ENCODE measurements at places on chromosomes 4 and X. TPM values are rescaled to one million over a fixed set of nuclear protein-coding genes. Genes with fewer than 3 reads are reported as not detected.

GRCh38 chr4:108940149-108940548 lies 177.3 kb upstream of the ETNPPL start:
- DNase-seq: no peak

- DNase-seq: no peak
Observed at GRCh38 chrX:111648802-111649201, 32.2 kb upstream of the ALG13 start.

- no peak for DNase-seq
Observed at GRCh38 chr4:48184882-48185281, 50.8 kb upstream of the TXK start.

DNA sequence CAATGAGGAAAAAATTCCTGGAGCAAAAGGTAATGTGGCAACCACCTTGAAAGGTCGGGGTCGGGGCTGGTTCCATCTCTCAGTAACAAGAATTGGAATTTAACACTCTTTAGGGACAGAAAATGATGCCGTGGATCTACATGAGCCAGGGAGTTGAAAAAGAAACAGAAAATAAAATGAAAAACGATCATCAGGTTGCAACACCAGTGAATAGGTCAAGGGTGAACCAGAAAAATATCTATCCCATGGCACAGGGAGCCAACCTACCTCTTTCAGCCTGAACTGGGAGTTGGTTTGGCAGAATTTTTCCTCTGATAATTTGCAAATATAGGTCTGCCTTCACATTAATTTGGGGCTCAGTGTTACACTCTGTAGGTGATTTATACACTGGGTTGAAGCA lies 93.7 kb downstream of the C4orf33 start:
- no peak for DNase-seq

DNA sequence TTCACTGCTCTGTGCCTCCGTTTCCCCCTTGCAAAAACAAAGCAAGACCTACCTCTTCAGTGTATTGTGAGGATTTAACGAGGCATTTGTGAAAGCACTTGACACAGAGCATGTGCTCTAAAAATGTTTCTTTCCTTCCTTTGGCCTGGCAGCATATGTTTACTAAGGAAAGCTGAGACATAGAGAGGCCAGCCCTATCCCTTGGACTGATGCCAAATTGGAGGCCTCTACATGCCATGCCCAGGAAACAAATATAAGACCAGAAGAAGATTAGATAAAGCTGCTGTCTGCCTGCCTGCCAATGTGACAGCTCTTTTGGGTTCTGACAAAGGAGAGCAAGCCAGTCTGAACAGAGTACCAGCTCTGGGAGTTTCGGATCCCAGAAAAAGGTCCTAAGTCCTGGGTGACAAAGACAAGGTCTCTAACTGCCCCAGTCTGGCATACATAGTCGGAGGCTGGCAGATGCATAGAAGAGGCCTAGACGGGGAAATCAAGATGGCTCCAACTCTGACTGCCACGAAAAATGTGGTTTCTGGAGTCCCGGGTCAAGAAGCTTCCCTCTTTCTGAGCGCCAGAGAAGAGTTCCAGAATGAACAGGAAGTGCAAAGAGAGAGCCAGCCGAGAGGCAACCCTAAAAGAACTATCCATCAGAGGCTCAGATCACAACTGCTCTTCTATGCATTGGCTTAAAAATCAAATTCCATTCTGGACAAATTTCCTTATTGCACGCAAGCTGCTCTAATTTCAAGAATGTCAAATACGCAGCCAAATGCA lies 25.8 kb downstream of the OTUD6A start:
- DNase-seq: no peak

The NBDY gene
- 7.2 TPM for total RNA-seq

DNA sequence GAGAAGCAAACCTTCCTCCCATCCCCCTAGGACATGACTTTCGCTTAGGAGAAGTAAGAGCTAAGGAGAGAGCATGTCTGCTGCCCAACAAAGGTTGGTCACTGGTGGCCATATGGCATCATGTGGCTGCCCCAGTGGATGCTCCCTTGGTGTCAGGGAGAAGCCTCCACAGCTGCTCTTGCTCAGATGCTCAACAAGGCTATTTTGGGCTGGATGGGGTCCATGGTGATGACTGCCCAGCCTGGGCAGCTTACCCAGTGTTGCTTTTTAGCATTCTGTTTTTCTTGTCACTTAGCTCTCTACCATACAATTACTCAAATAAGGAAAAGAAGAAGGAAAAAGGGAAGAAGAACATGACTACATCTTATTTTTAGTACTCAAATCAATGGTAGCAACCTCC lies 48.9 kb upstream of the PPARGC1A start:
- no peak for DNase-seq

DNA sequence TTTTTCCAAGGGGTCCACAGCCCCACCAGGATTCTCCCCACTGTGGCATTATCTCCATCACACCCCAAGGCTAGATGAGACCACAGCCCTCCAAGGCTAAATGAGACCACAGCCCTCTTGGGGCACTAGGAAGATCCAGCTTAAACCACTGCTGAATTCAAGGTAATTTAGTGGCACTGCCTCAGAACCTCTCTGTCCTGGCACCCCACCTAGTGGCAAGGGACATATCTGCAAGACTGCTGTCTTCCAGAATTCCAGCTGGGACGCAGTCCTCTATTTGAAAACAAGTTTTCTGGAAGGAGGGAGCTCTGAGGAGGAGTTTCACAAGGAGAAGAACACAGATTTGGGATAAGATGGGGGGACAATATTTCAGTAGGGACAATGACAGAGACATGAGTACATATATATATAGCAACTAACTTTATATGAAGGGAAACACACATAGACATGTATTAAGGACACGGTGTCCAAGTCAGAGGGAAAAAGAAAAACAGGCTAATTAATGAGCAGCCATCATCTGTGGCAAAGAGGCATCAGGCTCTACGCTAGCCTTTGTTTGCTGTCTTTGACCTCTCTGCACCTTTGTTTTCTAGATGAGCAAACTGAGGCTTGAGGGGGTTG lies 9.3 kb downstream of the CETN2 start:
- no peak for DNase-seq

The NXF2 gene
- total RNA-seq: not detected

GRCh38 chr4:181502611-181503010 lies 740.6 kb upstream of the TENM3 start:
- no peak for DNase-seq

The SPANXA2 gene
- not detected for total RNA-seq

GRCh38 chr4:19883841-19884240 lies 367.9 kb upstream of the SLIT2 start:
- no peak for DNase-seq

The RHOXF2 gene
- not detected for total RNA-seq

DNA sequence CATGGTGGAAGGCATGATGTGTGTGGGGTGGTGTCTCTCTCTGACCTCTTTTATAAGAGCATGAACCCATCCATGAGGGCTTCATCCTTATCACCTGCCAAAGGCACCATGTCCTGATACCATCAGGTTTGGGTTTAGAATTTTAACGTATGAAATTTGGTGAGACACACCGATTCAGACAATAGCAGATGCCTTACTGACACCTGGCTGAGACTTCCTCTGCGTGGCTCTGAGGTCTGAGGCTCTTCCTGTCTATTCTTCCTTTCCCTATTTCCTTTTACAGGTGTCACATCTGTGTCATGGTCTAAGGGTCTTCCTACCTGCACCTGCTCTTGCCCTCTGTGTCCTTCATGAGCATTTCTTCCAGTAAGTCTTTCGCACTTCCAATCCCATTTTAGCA lies 320.7 kb upstream of the CLNK start:
- DNase-seq: no peak

DNA sequence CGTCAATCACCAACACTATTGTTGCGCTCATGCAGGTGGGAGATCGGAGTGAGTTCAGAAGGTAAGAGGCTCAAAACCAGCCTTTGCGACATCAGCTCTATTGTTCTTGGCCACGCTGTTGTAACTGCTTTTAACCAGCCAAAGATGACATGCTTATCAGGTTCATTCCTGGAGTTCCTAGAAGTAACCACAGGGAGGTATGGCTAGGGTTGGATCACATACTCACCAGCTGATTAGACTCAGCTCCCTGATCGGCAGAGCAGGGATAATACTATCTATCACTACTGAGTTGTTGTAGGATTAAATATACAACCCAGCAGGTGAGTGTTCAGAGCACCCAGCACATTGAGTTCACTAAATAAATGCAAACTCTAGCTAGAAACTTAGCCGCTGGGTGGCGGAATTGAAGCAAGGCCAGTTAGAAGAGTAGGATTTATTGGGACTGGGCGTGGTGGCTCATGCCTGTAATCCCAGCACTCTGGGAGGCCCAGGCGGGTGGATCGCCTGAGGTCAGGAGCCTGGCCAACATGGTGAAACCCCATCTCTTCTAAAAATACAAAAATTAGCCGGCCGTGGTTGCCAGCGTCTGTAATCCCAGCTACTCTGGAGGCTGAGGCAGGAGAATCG lies 12.4 kb downstream of the SLC34A2 start:
- DNase-seq: no peak

- no peak for DNase-seq
Observed at GRCh38 chr4:173111031-173111430, 57.6 kb upstream of the GALNT7 start.

DNA sequence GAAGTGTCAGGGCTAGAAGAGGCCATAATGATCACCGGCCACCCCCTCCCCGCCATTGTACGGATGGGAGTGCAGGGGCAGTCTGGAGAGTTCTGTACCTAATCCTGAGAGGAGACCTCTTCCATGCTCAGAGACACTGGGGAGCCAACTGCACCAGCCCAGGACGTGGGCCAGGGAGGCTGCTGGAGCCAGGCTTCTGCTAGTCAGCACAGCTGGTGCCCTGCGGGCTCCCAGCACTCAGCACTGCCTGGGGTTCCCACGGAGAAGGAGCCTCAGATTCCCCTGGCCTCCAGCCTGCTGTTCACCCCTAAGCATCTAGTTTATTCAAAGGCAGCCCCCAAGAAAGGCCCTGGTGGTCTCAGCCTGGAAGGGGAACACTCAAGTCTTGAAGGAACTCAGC lies 28.8 kb downstream of the ABLIM2 start:
- no peak for DNase-seq

- no peak for DNase-seq
Observed at GRCh38 chrX:55135171-55135570, 46.4 kb downstream of the PAGE2 start.

The SSX1 gene
- total RNA-seq: not detected

The CCNA2 gene
- 2.2 TPM for total RNA-seq

- no peak for DNase-seq
Observed at GRCh38 chr4:52248820-52249219, 197.7 kb downstream of the SPATA18 start.

The IL9R gene
- not detected for total RNA-seq

The RAI2 gene
- total RNA-seq: 23.8 TPM

DNA sequence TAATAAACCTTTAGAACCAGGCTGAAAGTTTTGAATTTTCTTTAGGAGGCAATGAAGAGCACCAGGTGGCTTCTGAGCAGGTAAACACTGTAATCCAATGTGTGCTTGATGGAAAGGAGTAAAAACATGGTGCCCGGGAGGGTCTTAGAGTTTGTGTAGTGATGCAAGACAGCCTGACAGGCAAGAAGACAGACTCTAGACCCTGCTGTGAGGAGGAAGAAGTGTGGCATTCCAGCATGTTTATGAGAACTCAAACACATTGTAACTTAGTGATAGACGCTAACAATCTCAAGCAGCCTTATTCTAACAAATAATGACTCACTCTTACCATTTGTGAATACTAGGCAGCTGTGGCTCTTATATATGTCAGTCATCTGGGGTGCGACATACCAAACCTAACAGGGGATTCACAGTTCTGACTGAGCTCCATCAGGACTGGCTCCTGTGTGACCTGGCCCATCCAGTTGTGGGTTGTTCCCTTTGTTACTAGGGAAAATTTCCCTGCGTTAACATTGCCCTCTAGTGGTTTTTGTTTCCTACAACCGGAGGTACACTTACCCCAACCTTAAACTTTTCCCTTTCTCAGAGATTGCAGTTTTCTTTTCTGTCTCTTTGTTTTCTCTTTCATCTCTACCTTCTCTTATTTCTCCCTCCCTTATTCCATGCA lies 53.8 kb downstream of the VSIG4 start:
- no peak for DNase-seq

The ZRSR2 gene
- total RNA-seq: 13.8 TPM

DNA sequence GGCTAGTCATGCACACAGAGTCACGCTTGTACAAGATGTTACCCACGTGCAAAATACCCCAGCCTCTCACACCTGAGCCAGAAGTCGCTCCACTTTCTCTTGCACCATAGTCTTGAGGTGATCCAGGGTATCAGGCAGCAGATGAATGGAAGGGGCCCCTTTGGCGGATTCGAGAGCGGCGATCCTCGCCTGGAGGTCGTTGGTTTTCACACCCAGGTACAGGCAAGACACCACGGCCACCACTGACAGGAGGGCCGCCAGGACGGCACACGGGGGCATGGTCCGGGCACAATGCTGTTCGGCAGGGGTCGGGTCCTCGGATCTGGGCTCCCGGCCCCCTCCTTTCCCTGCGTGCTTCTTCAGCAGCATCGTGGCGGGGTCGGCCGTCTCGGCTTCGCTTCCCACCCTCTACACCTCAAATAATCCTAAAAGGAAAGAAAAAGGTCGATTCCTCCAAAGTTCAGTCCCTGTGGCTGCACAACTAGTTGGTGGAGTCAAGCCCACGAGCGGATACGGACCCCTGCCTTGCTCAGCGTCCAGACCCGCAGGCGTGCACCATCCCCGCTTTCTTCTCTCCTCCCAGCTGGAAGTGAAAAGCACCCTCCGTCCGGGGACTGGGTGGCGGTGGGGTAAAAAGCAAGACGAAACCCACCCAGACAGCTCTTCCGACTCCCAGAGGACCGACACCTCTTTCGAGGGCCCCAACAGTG lies 652 bp downstream of the COL25A1 start:
- DNase-seq: no peak

DNA sequence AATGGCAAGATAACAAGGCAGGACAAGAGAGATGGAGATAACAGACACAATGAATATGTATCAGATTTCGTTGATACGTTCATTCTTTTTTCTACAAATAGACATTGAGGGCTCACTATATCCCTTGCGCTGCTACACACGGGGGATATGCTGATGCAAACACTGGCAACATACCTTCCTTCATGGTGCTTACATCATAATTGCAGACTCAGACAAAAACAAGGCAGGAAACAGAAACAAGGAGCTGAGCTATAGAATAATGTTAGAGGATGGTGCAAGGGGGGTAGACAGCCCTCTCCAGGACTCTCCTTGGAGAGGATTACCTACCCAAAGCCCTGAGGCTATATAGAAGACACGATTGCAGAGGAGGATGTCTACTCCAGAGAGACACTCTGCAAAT lies 1069.5 kb downstream of the DMD start:
- no peak for DNase-seq

All from sigmoid colon (tissue), 7 donors.